ENCODE measurements at places on chromosomes 13 and 19. TPM values are rescaled to one million over a fixed set of nuclear protein-coding genes. Genes with fewer than 3 reads are reported as not detected.
A peak's percentile ranks its signal among the peaks of the same experiment; 100 is the strongest.

DNA sequence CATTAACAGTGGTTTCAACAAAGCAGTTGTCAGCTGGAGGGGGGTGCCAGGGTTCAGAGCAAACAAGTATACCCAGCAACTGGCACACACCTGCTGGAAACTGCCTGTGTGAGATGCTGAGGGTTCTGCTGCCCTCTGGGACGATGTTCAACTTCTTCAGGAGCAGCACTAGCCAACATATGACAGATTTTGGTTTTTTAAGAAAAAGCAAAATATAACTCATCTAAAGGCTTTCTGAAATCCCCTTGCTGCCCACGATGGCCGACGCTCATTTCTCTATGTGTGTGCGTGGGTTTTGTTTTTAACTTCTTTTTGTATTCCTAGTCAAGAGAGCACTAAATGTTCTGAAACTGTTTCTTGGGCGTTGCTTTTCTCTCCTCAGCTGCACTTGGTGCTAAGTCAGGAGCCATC lies 79.9 kb downstream of the MRPL57 start:
- no peak for DNase-seq

- no peak for DNase-seq
Observed at GRCh38 chr13:49571299-49572240, 13.8 kb downstream of the RCBTB1 start.

- DNase-seq, result no peak
Observed at GRCh38 chr13:34162544-34162933, 344.6 kb downstream of the RFC3 start.

DNA sequence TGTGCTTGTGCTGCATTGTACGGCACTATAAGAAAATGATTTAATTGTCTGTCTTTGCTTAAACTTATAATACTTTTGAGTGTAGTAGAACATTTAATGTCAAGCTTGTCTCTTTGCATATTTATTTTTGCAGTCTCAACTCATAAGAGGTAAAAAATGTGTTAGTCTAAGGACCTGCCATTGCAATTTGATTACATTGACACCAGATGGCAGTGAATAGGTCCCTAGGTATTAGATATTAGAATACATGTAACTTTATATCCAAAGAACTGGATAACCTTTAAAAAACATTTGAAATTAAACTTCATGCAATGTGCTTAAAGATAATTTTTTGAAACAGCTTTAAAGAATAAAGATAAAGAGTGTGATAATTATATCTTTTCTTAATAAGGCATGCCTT lies 1421.3 kb downstream of the OLFM4 start:
- no peak for DNase-seq

- DNase-seq, result no peak
Observed at GRCh38 chr13:39377699-39378098, 225.3 kb downstream of the LHFPL6 start.

GRCh38 chr19:41263042-41263849 lies 926 bp upstream of the HNRNPUL1 start:
- DNase-seq, result peak; percentile 68

DNA sequence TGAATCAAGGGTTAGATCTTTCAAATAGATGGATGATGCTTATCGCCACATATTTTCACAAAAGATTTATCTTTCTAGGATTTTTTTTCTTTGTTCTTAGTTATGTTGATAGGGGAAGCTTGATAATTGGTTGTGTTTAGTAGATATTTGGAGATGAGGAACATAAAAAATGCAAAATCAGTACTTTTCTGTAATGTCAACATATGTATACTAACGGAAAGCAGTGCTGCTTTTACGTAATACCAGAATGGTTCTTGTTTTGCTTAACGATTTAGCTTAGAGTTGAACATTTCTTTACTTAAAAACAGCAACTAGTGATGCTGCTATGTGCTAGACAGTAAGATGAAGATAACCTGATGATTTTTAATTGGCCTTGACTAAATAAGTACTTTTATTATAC lies 3.0 kb downstream of the ZMYM2 start:
- no peak for DNase-seq

GRCh38 chr19:17341845-17342244 lies 4.5 kb downstream of the GTPBP3 start:
- DNase-seq, result no peak

EFNA2 gene
- total RNA-seq, result not detected

GRCh38 chr19:5489551-5489950 lies 34.3 kb downstream of the ZNRF4 start:
- no peak for DNase-seq

DNA sequence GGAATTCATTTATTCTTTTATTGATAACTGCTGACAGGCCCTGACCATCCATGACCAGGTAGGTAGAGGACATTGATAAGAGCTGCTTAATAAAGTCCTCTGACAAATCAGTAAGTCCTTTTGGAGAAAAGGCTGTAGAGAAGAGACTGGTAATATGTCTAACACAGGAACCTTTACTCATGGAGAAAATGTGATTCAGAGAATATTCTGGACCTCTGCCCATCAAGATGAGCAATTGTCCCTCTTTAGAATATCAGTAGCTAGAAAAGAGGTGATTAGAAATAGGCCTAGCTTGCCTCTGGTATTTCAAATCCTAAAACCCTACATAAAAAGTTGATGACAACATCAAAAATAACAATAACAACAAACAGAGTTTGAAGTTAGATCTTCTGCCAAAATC lies 642.3 kb downstream of the TBC1D4 start:
- DNase-seq, result no peak

SH2D3A gene
- 45.1 TPM for total RNA-seq

TMEM255B gene
- 0.96 TPM for total RNA-seq

C19orf38 gene
- 6.4 TPM for total RNA-seq

VSTM2B gene
- not detected for total RNA-seq

CLEC4M gene
- total RNA-seq, result 11.0 TPM

KLK12 gene
- not detected for total RNA-seq

- DNase-seq, result no peak
Observed at GRCh38 chr19:3095441-3096191, 1.5 kb downstream of the GNA11 start.

DNA sequence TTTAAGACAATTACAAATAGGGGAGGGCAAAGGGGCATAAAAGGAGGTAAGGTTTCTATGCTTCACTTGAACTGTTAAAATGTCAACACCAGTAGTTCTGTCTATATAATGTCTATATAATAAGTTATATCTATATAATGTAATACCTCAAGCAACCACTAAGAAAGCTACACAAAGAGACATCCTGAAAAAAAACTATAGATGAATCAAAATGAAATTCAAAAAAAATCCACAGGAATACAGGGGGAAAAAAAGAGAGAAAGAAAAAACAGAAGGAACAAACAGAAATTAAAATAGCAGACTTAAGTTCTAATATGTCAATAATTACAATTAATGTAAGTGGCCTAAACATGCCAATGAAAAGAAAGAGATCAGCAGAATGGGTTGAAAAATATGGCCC lies 186.0 kb downstream of the KCTD15 start:
- no peak for DNase-seq

DNA sequence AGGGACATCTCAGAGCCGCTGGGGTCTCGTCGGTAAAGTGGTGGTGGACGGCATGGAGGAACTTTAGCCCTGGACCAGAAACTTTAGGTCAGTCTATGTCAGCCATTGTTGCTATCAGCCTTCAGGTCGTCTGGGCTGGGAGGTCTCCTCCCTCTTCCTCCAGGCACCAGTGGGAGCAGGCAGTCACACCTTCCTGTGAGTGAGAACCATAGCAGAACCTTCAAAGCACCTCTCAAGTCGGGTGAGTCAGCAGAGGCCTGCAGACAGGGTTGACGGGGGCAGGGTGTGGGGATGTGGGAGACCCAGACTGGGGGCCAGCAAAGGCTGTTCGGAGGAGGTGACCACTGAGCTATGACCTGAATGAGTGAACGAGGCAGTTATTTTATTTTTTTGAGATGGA lies 15.4 kb upstream of the SBNO2 start:
- DNase-seq, result no peak

DNA sequence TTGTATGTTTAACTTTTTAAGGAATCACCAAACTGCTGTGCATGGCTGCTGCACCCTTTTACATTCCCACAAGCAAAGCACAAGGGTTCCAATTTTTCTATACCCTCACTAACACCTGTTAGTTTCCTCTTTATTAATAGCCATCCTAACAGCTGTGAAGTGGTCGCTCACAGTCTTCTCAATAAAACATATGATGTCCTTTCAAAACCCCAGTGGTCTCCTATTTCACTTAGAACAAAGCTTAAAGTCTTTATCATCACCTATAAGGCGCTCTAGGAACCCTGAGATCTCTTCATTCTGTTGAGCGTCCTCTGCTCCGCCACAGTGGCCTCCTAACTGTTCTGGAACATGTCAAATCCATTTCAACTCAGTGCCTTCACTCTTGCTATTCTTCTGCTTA lies 400.5 kb downstream of the KLF12 start:
- no peak for DNase-seq

RFPL4AL1 gene
- not detected for total RNA-seq

CYP4F11 gene
- 12.7 TPM for total RNA-seq

DNA sequence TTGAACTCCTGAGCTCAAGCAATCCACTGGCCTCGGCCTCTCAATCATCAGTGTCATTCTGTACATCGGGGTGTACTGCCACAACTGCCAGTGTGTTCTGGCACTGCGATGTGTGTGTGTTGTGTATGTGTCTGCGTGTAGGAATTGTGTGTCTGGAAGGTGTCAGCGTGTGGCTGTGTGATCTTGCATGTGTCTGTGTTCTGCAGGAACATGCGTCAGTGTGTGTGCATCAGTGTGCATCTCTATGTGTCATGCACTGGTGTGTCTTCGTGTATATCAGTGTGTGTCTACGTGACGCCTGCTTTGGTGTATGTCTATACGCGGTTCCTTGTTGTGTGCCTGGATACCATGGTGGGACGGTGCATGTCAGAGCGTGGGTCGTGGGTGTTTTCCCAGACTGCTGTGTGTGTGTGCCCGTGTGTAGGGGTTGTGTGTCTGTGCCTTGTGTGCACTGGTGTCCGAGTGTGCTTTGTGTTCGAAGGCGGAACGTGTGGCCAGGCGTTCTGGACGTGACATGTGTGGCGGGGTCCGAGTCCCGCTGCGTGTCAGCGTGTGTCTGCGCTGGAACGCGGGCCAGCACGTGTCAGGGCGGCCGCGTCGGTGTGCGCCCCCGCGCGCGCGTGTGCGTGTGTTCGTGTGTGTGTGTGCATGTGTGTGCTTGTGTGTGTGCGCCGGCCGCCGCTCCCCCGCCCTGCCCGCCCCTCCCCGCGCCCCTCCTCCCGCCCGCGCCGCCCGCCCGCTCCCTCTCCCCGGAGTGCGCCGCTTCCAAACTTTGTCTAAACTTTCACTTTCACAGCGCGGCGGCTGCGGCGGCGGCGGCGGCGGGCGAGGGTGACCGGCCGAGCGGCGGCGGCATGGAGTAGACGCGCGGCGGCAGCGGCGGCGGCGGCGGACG lies at the start of gene NFIX:
NFIX (plus strand) TSS at position 775 of the 895 bp plus-strand sequence. CDS start 363 bp downstream, outside the sequence.
- DNase-seq, result no peak

GRCh38 chr13:102039264-102039663 lies 362.6 kb downstream of the FGF14 start:
- no peak for DNase-seq

JUND gene
- total RNA-seq, result 844 TPM

GRCh38 chr13:43514311-43514710 lies 272.5 kb downstream of the ENOX1 start:
- DNase-seq, result no peak

GRCh38 chr19:31018936-31019335 lies 330.3 kb downstream of the TSHZ3 start:
- no peak for DNase-seq

DNA sequence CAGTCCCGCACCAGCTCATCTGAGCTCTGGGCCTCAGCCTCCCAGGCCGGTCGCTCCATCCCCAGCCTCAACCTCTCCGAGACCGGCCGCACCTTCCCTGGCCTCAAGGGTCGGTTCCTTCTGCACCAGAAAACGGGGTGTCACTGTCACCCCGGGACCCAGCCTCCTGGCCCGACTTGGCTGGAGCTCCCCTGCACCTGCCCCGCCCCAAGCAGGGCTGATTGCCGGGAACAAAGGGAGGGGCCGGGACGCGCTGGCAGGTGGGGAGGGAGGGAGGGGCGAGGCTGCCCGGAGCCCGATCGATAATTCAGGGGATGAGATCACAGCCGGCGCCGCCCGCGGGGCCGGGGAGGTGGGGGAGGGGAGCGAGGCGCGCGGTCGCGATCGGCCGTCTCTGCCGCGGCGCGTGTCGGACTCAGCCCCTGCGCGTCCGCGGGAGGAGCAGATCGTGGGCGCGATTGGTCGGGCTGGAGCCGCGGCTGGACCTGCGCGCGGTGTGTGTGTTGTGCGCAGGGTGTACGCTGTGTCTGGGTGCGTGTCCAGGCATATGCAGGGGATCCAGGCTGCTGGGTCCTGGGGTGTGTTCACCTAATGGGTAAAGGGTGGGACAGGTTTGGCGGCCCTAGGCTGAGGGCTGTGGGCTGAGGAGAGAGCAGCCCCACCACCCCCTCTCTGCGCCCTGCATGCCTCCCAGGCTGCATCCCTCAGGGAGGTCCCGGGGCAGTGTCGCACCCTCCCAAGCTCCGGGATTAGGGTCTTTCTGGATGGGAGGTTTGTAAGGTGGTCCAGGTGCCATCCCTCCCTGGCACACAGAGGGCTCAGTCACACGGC lies 1.1 kb upstream of the SHC2 start:
- peak; percentile 53 for DNase-seq

DNA sequence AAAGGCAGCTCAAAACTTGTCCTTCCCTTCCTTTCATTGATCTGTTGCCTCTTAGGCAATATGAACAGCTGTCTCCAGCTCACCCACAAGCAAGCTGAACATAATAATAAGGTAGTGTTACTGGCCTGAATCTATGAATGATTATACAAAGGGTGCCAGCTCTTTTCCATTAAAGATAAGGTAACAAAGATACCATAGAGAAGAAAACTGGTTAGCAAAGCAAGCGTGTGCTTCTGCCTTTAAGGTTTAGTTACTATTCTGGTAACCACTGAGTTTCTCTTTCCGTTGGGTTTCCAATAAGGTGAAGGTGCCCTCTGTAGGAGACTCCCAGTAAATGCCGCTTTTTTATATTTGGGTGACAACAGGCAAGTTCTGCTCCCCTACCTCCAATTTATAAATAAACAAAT lies 12.1 kb upstream of the DACH1 start:
- peak; percentile 10 for DNase-seq

All from prostate gland (tissue), 2 donors.